CD4-positive, CD25-positive, alpha-beta regulatory T cell (primary cell): ENCODE measurements at places on chromosomes 2 and 18.

- no peak for DNase-seq
- H3K4me1 ChIP-seq = no peaks in the 10 kb centered on the region
- H3K36me3 ChIP-seq = no peaks in the 10 kb centered on the region
- H3K27me3 ChIP-seq = no peaks in the 10 kb centered on the region
- no peak overlapping the region for H3K4me3 ChIP-seq
These were observed 111.1 kb downstream of the MYT1L start for GRCh38 chr2:2219984-2220383.

DNA sequence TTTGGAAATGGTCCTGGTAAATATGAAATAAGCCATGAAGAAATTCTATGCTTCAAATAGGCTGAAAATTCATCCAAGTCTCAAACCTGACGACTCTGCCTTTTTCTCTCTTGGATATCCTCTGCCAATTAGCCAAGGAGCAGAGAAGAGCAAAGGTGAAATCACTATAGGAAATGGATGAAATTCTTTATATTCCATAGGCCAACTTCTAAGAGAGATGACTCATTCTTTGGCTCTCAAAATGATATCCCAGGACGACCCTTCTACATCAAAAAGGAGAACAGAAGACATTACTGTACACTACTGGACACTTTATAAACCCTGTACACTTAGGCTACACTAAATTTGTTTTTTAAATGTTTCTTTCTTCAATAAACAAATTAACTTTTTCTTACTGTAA lies 22.7 kb downstream of the PDE1A start:
- H3K4me3 ChIP-seq = no peak overlapping the region
- DNase-seq = no peak
- no peaks in the 10 kb centered on the region for H3K27me3 ChIP-seq
- H3K4me1 ChIP-seq = no peaks in the 10 kb centered on the region
- H3K27ac ChIP-seq = no peak overlapping the region

DNA sequence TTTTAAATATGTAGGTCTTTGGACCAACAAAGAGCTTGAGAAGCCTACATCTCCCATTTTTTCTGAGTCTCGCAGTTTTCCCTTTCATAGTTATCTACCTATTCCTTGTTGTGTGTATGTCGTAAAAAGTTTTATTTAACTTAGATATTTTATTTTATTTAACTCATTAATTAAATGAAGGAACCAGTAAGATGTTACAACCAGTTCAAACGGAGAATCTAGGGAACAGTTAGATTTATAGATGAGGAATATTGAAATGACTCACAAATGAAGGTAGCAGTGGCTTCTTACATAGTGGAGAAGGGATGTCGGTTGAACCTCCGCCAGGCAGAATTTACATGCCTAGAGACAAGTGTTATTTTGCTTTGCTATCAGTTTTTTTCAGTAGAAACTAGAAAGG lies 48.5 kb upstream of the ZNF638 start:
- H3K36me3 ChIP-seq = no peaks in the 10 kb centered on the region
- DNase-seq = no peak
- no peak overlapping the region for H3K4me3 ChIP-seq

DNA sequence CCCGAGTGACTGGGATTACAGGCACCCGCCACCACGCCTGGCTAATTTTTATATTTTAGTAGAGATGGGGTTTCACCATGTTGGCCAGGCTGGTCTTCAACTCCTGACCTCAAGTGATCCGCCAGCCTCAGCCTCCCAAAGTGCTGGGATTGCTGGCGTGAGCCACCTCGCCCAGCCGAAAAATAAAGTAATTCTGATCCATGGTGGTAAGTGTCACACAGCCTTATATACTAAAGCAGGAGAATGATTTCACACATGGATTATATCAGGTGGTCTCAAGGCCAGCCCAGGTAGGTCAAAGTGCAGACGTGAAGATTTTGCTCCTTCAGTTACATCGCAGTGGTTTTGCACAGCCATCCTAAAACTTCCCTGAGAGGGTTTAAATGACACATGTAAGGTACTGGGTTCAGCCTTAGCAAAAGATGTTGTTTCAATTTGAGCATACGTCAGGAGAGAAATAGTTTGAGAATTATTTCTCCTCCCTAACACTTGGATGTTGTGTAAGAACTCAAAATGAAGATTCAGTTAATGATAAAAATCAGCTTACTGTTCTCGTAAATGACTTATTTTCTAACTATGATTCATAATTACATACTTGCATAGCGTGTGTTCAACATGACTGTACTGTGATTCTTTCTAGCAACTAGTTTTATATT lies 93.0 kb upstream of the SLC39A10 start:
- peak overlapping the region; percentile 72 for H3K4me3 ChIP-seq
- H3K4me1 ChIP-seq = peaks cover 61% of the 10 kb centered on the region
- peak overlapping the region; percentile 78 for H3K27ac ChIP-seq
- peak; percentile 44 for DNase-seq

DNA sequence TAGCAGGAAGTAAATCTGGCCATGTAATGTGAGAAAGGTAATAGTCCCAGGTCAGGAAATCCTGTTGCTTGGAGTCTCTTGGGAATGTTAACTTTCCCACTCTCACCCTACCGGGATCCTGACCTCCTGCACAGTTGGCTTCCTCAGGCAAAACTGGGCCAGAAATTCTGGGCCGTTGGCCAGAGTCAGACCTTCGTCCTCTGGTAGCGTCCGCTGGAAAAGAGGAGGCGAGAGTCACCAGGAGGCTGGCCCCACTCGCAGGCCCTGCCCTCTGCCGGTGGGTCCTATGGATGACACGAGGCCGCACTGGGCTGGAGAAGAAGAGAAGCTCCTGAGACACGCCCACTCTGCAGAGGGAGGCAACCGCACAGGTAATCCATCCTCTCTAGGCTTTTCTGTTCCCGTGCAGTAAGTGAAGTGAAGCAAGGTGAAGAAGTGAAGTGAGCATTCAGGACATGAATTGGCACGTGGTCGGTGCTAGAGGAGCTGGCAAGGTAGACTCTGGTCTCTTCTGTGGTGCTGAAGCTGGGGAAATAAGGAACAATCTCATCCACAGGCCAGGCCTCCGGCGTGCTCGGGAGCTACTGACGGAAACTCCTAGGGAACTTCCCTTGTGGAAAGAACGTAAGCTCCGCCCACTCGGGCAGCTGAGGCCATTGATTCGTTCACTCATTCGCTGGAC lies 182.7 kb upstream of the GLI2 start:
- H3K4me3 ChIP-seq = no peak overlapping the region
- no peak overlapping the region for H3K27ac ChIP-seq
- H3K4me1 ChIP-seq = no peaks in the 10 kb centered on the region
- no peaks in the 10 kb centered on the region for H3K36me3 ChIP-seq
- no peaks in the 10 kb centered on the region for H3K27me3 ChIP-seq

DNA sequence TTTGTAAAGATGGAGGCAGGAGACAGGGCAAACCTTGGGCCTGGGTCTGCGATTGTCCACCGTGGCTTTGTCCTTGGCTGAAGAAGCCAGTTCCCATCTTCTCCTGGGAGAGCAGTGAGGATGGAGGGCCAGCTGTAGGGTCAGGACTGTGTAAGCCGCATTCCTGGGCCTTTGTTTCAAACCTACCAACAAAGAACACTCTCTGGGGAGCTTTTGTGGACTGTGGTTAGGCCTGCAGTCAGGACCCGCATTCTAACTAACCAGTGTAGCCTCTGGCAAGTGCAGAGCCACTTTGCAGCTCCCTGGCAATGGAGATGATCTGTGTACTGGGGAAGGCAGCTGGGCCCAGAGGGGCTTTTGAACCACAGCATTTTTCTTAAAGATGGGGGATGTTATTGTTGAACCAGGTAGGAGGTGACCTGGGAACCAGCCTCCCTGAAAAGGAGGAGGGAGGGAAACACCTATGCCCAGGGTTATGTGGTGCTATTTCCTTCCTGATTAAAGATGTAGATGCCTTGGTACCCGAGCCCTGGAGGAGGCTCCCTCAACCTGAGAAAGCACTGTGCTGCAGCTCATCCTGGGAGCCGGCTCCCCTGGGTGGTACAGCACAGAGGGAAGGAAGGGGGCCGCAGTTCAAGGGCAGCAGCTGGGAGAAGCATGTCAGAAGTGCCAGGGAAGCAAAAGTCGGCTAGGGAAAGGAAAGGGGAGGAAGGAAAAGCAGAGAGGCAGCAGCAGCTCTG lies 12.7 kb upstream of the SMAD4 start:
- H3K36me3 ChIP-seq = no peaks in the 10 kb centered on the region
- no peaks in the 10 kb centered on the region for H3K27me3 ChIP-seq
- no peaks in the 10 kb centered on the region for H3K4me1 ChIP-seq
- H3K4me3 ChIP-seq = no peak overlapping the region
- DNase-seq = no peak

DNA sequence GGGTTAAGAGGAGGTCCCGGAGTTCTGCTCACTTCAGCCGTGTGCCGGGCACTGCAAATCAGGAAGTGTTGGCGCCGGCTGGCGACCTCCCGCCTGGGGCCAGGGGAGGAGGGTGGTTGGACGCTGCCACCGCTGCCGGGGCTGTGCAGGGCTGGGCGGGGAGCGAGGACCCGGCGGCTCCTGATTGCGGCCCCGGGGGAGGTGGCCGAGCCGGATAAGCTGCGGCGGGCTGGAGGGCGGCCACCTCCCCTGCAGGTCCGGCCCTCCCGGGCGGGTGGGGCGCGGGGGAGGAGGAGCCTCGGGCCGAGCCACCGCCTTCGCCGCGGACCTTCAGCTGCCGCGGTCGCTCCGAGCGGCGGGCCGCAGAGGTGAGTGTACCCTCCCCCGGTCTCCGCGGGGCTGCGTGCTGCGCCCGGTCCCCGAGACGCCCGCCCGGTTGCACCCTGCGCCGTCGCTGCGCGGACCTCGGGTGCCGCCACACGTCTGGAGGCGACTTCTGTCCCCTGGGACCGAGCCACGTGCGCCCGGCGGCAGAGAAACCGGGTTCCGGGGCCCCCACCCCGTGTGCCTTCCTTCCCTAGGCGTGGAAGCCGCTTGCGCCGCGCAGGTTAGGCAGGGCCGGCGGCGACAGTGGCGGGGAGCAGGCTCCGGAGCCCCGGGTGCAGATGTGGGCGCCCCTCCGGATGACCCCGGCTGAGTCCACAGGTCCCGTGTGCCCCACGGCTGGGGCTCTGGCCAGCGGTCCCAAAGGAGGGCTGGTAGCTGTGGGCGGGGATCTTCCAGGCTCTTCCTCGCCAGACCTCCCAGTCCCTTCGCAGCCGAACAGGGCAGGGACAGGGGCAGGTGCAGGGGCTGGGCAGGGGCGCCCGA lies at the start of gene STEAP3:
Gene STEAP3 (plus strand): TSS at position 314 of the 870 bp plus-strand sequence. CDS start 7,179 bp downstream, outside the sequence.
- no peak within 1 kb of the TSS for H3K27ac ChIP-seq
- H3K27me3 ChIP-seq = peaks cover 8% of the 10 kb centered on the region
- no peaks in the 10 kb centered on the region for H3K4me1 ChIP-seq
- no peak within 1 kb of the TSS for H3K4me3 ChIP-seq
- H3K36me3 ChIP-seq = no peaks in the 10 kb centered on the region

- H3K36me3 ChIP-seq = peaks cover 3% of the 10 kb centered on the region
- no peak overlapping the region for H3K27ac ChIP-seq
- no peak overlapping the region for H3K4me3 ChIP-seq
- no peaks in the 10 kb centered on the region for H3K27me3 ChIP-seq
- no peak for DNase-seq
These were observed 93.0 kb downstream of the KCTD18 start for GRCh38 chr2:200416878-200417277.
